NCI-H1436 (cell line): ENCODE measurements at places on chromosomes 2 and 18.

GRCh38 chr2:120539937-120540718 is 194.2 kb downstream of the INHBB start:
- DNase-seq: peak; percentile 56

DNA sequence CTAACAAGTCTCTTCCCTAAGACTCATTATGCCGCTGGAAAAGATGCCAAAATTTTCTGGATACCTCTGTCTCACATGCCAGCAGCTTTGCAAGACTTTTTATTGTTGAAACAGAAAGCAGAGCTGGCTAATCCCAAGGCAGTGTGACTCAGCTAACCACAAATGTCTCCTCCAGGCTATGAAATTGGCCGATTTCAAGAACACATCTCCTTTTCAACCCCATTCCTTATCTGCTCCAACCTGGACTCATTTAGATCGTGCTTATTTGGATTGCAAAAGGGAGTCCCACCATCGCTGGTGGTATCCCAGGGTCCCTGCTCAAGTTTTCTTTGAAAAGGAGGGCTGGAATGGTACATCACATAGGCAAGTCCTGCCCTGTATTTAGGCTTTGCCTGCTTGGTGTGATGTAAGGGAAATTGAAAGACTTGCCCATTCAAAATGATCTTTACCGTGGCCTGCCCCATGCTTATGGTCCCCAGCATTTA is 26.3 kb downstream of the DHRS9 start:
- no peak for DNase-seq

- no peak for DNase-seq
These were observed 130.5 kb downstream of the PLCL1 start for GRCh38 chr2:197934934-197935289.

GRCh38 chr18:44958455-44958854 is 277.8 kb downstream of the SETBP1 start:
- no peak for DNase-seq

DNA sequence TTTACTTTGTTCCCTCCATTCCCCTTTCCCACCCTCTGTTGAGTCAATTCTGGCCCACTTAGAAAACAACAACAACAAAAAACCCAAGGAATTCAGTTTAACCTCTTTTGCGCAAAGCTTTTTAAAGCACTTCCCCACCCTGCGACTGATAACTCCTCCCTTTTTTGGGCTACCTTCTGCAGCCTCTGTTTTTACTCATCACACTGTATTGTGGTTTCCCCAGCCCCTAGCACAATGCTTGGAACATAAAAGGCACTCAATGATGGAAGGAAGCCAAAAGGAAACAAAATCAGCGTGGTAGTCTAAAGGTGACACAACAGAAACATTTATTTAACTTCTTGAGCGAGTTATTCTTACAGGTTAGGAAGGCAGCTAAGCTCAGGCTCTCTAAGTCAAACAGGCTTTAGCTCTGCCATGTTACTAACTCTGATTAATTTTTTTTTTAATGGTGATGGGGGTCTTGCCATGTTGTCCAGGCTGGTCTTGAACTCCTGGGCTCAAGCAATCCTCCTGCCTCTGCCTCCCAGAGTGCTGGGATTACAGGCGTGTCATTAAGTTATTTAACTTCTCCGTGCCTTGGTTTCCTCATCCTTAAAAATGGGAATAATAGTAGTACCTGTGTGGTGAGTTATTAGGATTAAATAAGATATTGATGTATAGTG is 1.3 kb downstream of the CEP68 start:
- DNase-seq: no peak

GRCh38 chr2:137411585-137411984 is 552.7 kb upstream of the HNMT start:
- no peak for DNase-seq

DNA sequence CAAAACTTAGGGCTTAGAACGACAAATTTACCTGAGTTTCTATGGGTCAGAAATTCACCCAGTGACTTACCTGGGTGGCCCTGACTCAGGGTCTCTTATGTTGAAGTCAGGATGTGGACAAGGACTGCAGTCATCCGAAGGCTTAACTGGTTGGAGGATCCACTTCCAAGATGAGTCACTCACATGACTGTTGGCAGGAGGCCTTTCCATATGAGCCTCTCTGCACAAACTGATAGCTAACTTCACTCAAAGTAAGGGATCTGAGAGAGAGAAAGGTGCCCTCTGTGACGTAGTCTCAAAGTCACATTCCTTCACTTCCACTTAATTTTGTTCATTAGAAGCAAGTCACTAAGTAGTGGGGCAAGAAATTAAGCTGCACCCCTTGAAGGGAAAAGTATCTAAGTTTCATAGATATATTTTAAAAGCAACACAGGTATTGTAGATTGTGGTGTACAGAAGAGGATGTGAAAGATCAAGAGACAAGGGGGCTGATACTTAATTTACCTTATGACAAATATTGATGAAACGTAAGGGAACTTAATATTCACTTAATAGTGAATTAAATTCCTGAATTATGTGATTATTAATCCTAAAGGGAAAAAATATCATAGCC is 48.4 kb downstream of the TANK start:
- DNase-seq: no peak

- DNase-seq: no peak
These were observed 28.2 kb downstream of the EMX1 start for GRCh38 chr2:72945450-72946019.

- no peak for DNase-seq
These were observed 14.7 kb upstream of the NEU4 start for GRCh38 chr2:241794250-241794823.

DNA sequence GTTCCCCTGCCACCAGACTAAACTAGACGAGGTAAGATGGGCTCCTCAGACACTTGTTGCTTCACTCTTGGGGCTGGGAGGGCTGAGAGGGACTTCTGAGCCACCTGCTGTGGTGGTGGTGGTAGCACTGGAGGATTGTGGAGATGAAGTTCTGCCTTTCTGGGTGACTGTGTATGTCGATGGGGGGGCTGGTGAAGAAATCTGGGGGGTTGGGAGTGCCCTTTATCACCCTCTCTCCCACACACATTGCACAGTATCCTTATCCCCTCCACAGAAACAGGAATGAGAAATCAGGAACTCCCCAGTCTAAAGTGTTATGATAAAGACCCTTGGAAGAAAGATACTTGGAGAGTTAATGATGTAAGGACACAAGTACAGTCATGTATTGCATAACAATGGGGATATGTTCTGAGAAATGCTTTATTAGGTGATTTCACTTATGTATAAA is 38.5 kb downstream of the HK2 start:
- DNase-seq: no peak

- peak; percentile 93 for DNase-seq
These were observed at the start of gene LMAN1 for GRCh38 chr18:59358712-59359575. LMAN1 (minus strand) TSS chr18:59359265; CDS start chr18:59359244, 21 bp downstream.

- peak; percentile 16 for DNase-seq
These were observed 17.1 kb downstream of the ANKRD44 start for GRCh38 chr2:197293252-197294007.
